RPMI7951 (cell line): ENCODE measurements at places on chromosomes 12 and 14. TPM values are rescaled to one million over a fixed set of nuclear protein-coding genes. Genes with fewer than 3 reads are reported as not detected.

DNA sequence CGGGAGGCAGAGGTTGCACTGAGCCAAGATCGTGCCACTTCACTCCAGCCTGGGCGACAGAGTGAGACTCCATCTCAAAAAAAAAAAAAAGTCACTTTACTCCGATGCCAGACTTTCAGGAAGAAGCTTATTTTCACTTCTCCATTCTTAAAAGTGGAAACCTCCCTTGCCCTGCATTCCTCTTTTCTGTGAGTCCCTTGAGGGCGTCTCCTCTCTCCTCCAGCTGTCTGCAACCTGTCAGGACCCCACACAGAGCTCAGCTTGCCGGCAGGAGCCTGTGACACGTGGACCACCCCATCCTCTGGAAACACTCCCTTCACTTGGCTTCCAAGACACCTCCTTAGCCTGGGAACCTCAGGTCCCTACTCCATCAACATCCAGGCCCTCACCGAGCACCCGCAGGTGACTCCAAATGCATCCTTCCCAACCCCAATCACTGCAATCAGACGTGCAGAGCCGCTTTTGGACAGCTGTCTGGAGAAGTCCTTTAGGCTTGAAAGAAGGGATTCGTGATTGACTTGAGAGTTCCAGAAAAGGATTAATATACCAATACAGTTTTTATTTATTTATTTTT, 34.3 kb downstream of the SLC15A4 start:
- no peak for DNase-seq

- DNase-seq = peak; percentile 57
These were observed 24.5 kb downstream of the FIGNL2 start for GRCh38 chr12:51823875-51824565.

GRCh38 chr14:67784244-67784823, 32.1 kb downstream of the ZFYVE26 start:
- DNase-seq = no peak

GRCh38 chr14:28758253-28758884, 8.2 kb upstream of the FOXG1 start:
- DNase-seq = no peak

- DNase-seq = no peak
These were observed 71.0 kb downstream of the RCOR1 start for GRCh38 chr14:102663440-102663839.

DNA sequence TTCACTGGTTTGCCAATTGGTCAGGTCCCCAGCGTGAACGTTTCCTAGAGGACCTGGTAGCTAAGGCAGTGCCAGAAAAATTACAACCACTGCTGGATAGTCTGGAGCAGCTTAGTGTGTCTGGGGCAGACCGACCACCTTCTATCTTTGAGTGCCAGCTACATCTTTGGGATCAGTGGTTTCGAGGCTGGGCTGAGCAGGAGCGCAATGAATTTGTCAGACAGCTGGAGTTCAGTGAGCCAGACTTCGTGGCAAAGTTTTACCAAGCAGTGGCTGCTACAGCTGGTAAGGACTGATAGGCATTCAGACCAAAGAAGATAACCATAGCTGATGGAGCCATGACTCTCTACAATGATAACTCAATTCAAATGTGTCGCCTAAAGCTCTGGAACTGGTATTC, 2.5 kb downstream of the C14orf119 start:
- DNase-seq = no peak

- DNase-seq = peak; percentile 67
These were observed 780 bp downstream of the TBC1D15 start for GRCh38 chr12:71840231-71840847.

- DNase-seq = no peak
These were observed 106.4 kb upstream of the SRRM4 start for GRCh38 chr12:118874698-118875548.

- DNase-seq = no peak
These were observed 109.6 kb downstream of the BMP4 start for GRCh38 chr14:53847057-53847456.

GRCh38 chr14:25140411-25140810, 90.5 kb upstream of the STXBP6 start:
- DNase-seq = no peak

DNA sequence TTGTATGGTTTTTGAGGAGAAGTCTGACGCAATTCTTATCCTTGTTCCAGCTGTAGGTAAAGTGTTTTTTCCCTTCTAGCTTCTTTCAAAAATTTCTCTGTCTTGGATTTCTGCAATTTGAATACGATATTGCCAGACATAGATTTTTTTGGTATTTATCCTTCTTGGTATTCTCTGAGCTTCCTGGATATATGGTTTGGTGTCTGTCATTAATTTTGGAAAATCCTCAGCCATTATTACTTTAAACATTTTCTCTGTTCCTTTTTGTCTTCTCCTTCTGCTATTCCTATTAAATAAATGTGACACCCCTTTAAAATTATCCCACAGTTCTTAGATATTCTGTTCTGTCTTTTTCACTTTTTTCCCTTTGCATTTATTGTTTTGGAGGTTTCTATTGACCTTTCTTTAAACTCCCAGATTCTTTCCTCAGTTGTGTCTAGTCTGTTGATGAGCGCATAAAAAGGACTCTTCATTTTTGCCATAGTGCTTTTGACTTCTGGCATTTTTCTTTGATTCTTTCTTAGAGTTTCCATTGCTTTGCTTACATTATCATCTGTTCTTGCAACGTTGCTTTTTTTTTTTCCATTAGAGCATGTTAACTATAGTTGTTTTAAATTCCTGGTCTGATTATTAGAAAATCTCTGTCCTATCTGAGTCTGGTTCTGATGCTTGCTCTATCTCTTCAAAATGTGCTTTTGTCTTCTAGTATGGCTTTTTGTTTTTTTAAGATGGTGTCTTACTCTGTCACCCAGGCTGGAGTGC, 129.1 kb downstream of the MSRB3 start:
- DNase-seq = no peak

- DNase-seq = no peak
These were observed 655.3 kb downstream of the SLC16A7 start for GRCh38 chr12:60251091-60251490.

GRCh38 chr12:42689699-42690098, 100.2 kb upstream of the PRICKLE1 start:
- DNase-seq = peak; percentile 21

- DNase-seq = no peak
These were observed 333.7 kb downstream of the RAD51B start for GRCh38 chr14:68153275-68153674.

EPS8 gene
- 34.4 and 38.4 TPM in 2 replicates for total RNA-seq

IAPP gene
- total RNA-seq = not detected in 2 replicates

ANO4 gene
- 0.48 and 1.1 TPM in 2 replicates for total RNA-seq

DNA sequence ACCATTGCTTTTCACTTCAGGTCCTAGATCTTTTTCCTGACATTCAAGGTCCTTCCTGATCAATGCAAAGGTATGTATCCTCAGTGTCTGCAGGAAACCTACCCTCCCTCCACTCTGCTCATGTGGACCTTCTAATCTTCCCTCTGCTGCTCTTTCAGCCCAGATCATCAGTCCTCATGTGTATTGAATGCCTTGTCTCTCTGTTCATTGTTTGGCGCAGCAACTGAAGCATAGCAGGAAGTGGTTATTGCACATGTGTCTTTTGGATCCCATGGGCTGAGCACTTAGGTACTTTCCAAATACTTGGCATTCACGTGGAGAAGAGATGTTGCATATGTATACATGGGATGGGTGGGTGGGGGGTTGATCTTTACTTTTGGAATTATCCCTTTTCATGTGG, 4.3 kb upstream of the NIN start:
- DNase-seq = peak; percentile 44

DNA sequence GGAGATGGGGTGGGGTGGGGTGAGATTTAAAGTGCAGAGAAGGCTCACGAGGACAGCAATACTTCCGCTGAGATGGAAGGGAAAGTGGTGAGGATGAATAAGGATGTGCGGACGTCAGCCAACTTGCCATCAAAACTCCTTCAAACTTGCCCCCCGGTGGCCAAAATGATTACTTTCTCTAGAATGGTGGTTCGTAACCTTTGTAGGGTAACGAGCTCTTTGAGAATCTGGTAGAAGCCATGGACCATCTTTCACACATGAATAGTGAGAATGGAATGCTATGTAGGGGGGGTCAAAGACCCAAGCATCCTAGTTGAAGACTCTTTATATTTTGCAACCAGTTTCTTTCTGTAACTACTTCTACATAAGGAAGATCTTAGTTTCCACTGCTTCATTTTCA, 245.9 kb upstream of the DDHD1 start:
- peak; percentile 77 for DNase-seq

PLA2G1B gene
- 1.1 TPM in 1 of 2 replicates, not detected in the other for total RNA-seq

DNA sequence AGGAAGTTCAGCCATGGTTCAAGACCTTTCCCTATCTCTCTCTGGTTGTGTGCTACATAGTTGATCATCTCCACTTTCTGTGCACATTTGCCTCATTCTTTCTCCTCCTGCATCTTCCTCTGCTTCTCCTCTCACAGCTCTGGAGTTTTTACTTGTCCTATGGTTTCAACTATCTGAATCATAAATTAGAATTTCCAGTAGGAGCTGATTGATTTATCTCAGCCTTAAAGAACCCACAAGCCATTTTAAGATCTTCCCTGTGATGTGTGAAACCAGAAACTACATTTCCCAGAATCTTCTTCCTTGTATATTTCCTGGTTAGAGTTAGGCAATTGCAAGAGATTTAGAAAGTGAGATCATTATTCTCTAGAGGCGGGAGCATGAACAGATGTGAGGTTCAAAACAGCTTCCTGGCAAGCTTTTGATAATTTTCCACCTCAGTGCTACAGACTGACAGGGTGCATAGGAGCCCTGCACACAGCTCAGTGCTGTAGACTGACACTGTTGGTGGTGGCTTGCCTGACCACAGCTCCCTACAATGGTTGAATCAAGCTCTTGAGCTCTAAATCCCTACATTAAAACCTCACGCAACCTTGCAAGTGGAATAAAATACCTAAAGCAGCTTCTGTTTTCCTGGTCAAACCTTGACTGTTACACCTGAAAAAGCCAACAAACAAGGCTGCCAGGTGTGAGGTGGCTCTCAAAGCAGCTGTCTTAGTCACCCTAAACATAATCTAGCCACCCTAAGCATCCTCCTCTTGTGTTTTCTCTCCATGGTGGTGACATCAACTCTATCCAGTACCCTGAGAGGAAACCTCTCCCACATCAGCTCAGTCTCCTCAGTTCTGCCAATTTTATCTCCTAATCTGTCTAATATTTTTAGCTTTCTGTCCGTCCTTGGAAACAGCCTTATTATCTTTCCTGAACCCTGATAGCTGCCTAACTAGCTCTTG, 21.5 kb upstream of the IFNG start:
- peak; percentile 16 for DNase-seq

PPP1R36 gene
- total RNA-seq = 0.48 and 0.78 TPM in 2 replicates

DNA sequence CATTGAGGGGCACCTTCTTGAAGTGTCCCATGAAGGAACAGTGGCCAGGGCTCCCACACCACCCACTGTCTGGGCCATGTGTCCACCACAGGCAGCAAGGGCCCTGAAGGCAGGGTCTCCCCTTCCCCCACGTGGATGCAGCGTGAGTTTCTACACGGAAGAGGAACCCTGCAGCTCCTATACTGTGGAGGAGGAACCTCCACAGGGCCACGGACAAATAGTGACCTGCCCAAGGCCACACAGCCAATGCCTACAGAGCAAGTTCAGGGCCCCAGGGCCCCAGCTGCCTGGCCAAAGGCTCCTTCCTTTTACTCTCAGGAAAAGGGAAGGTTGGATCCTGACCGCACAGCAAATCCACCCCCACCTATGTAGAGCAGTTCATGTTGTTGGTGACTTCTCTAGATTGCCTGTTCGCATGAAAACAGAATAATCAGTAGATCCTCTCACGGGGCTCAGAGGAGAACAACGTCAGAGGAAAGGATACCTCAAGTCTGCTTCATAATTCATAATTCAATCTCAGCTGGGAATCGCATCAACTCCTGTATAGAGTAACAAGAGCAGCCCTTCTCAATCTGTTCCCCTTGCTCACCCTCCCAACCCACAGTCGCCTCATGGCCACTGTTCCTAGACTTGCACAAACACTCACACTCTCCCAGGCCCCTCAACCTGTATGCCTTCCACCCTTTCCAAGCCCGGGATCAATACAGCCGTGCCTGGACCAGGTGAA, 11.1 kb upstream of the KRT73 start:
- no peak for DNase-seq

GRCh38 chr12:106601031-106601430, 18.2 kb downstream of the RFX4 start:
- DNase-seq = no peak

DNA sequence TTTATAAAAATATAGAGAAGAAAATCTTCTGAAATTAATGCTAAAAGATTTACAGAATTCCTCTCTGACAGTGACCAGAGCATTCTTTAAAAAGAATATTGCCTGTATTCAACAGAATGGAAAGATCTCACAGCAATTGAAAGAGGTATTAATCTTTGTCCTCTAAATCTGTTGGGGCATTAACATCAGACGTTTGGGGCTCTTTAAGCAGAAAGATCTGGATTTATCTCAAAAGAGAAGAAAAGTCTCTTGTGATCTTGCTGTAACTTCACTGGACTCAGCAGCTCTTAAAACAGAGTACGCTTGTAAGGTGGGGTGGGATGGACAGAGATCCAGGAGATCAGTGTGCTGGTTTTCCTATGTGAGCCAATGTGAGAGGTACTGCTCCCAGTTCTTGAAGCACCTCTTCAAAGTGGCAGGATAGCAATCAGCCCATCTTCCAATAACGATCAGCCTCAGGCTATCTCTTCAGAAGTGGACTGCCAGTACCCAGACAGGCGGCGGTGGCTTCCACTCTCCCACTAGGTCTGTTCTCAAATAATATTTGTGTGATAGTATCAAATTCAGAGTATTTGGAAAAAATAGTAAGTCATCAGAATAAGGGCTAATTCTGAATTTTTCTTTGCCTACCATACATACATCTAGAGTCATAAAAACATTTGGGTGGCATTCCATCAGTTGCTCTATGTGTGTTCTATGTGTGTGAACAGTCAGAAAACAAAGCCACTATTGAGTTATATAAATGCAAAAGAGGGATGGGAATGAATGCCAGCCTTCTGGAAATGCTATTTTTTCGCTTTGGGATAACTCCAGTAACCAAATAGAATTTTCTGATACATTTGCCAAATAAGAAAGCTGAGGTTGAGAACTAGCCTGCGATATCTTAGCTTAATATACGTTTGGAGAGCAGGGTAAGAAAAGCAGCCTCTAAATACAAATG, 237.4 kb upstream of the RGS6 start:
- DNase-seq = no peak
